ENCODE measurements at places on chromosomes 6 and 20.

DNA sequence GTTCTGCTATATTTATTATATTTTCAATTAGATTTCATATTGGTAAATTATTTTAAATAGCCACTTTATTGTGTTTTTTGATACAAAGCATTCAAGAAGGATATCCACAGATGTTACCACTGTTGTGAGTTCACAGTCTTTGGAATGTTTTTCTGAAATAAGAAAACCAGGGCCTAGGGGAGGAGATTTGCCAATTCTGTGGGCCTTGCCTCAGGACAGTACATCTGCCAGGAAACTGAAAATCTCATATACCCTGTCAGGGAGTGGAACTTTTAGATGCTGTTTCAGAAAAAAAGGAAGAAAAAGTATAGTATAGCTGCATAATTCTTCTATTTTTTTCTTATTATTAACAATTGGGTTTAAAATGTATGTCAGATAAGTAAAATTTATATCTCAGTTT is 995.9 kb upstream of the ADGRB3 start:
- no peak for DNase-seq
- H3K4me3 ChIP-seq: no peak overlapping the region
- H3K36me3 ChIP-seq: no peaks in the 10 kb centered on the region
- no peak overlapping the region for H3K27ac ChIP-seq
- H3K4me1 ChIP-seq: no peaks in the 10 kb centered on the region
- H3K27me3 ChIP-seq: no peaks in the 10 kb centered on the region

DNA sequence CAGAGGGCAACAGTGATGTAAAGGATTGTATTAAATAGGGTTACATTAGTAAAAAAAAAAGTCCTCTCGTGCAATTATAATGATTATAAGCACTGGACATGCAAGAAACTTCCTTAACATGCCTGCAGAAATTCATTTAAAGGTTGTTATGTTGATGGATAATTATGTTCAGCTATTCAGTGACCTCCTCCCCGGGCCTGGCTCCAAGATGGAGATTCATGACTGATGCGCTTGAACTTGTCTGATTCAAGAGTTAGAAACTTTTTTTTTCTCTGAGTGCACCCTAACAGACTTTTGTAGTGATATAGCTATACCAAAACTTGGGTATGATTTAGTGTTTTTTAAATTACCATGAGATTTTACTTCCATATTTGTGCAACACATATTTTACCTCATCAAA is 1170.0 kb upstream of the CITED2 start:
- no peak for DNase-seq
- H3K27ac ChIP-seq: no peak overlapping the region
- no peak overlapping the region for H3K4me3 ChIP-seq

DNA sequence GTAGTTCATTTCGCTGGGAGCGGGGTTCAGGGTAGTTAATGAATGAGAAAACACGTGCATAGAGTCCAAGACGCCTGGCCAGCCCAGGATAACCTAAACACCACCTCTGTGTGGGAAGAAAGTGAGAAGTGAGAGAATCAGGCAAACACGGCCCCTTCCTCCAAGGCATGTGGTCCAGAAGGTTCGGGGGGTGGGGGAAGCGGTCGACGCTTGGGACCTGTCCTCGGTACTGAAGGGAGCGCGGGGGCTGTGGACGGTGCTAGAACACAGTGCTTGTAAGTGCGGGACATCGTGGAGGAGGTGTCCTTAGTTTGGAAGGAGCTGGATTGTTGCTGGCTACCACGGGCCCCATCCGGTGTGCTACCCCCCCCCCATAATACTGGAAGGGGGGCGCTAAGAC is 1.7 kb upstream of the VSTM2L start:
- H3K27ac ChIP-seq: no peak overlapping the region
- no peaks in the 10 kb centered on the region for H3K27me3 ChIP-seq
- no peaks in the 10 kb centered on the region for H3K36me3 ChIP-seq
- H3K4me3 ChIP-seq: no peak overlapping the region
- no peak for DNase-seq
- H3K4me1 ChIP-seq: peaks cover 2% of the 10 kb centered on the region

GRCh38 chr20:46830886-46831632 is 63.6 kb upstream of the EYA2 start:
- no peak overlapping the region for H3K4me3 ChIP-seq
- H3K4me1 ChIP-seq: no peaks in the 10 kb centered on the region

GRCh38 chr20:34724172-34724571 is 20.0 kb downstream of the TP53INP2 start:
- H3K27ac ChIP-seq: no peak overlapping the region
- H3K4me3 ChIP-seq: no peak overlapping the region
- H3K4me1 ChIP-seq: no peaks in the 10 kb centered on the region
- H3K36me3 ChIP-seq: peaks cover 33% of the 10 kb centered on the region
- DNase-seq: no peak
- no peaks in the 10 kb centered on the region for H3K27me3 ChIP-seq

DNA sequence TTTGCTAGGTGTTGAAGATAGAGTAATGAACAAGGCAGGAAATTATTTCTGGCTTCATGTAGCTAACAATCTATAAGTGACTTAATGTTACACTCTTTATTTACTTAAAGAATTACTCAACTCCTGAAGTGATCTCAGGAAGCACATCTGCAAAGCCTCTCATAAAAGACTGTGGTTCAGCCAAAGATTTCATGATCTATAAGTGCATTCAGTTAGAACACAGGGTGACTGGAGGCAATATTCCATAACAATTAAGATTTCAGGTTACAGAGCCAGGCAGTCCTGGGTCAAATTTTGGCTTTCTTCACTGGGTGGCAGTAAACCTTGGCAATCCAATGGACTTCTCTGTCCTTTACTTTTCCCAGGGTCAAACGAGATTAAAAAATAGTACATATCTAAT is 204.0 kb downstream of the TPBG start:
- H3K36me3 ChIP-seq: no peaks in the 10 kb centered on the region
- H3K4me3 ChIP-seq: no peak overlapping the region
- H3K27me3 ChIP-seq: no peaks in the 10 kb centered on the region
- DNase-seq: no peak
- H3K4me1 ChIP-seq: no peaks in the 10 kb centered on the region

DNA sequence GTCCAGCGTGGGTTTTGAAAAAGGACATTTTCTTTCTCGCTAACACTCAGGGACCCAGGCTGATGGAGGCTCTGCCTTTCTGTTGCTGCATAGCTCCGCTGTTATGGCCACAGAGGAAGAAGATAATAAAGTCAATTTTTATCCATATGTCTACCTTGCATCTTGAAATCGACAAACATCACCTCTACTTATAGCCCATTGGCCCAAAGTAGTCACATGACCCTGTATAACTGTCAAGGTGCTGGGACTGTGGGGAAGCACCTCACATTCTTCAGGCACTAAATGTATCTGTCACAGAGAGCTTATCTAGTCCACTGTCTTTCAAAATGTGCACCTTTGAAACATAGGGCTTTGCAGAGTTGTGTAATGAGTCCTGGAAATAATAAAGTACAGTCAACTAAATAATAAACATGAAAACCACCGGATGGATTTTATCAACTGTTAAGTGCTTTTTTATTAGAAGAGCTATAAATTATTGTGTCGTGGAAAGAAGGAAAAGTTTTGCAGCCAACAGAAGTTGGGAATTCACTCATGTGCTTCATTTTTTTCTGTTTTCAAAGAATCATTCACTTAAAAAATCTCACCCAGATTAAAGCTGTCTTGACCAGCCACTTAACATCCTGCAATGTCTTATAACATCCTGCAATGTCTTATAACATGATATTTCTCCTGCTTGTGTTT is 47.7 kb upstream of the RCAN2 start:
- DNase-seq: no peak
- H3K27me3 ChIP-seq: no peaks in the 10 kb centered on the region
- no peak overlapping the region for H3K4me3 ChIP-seq
- H3K27ac ChIP-seq: no peak overlapping the region
- no peaks in the 10 kb centered on the region for H3K4me1 ChIP-seq

DNA sequence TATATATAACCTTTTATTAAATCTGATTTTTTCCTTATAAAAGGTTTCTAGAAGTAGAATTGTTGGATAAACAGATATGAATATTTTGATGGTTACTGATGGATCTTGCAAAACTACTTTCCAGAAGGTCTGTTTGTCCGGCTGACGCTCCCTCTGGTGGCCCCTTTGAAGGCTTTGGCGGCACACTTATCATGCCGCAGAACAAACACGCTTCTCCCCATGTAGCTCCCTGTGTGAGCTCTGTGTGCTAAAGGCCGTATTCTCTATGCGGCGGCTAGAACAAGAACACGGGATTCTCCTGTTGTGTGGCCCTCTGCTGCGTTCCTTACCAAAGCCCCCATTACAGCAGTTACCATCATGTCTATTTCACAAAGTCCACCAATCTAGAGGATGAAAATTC is 30.0 kb downstream of the PPP1R3G start:
- H3K27me3 ChIP-seq: no peaks in the 10 kb centered on the region
- H3K4me3 ChIP-seq: no peak overlapping the region
- H3K27ac ChIP-seq: no peak overlapping the region
- no peaks in the 10 kb centered on the region for H3K4me1 ChIP-seq
- DNase-seq: no peak

- H3K36me3 ChIP-seq: no peaks in the 10 kb centered on the region
- H3K27ac ChIP-seq: no peak overlapping the region
- no peaks in the 10 kb centered on the region for H3K4me1 ChIP-seq
- H3K4me3 ChIP-seq: no peak overlapping the region
- DNase-seq: no peak
- no peaks in the 10 kb centered on the region for H3K27me3 ChIP-seq
Measured at GRCh38 chr6:111207141-111207858, 120.0 kb downstream of the SLC16A10 start.

GRCh38 chr6:5246141-5247097 is 14.3 kb downstream of the LYRM4 start:
- H3K4me1 ChIP-seq: no peaks in the 10 kb centered on the region
- no peaks in the 10 kb centered on the region for H3K27me3 ChIP-seq
- no peak for DNase-seq
- H3K4me3 ChIP-seq: no peak overlapping the region
- H3K27ac ChIP-seq: no peak overlapping the region

GRCh38 chr6:133623065-133623464 is 265.8 kb upstream of the TCF21 start:
- H3K4me3 ChIP-seq: no peak overlapping the region
- no peak for DNase-seq
- H3K36me3 ChIP-seq: no peaks in the 10 kb centered on the region
- H3K27ac ChIP-seq: no peak overlapping the region
- H3K4me1 ChIP-seq: no peaks in the 10 kb centered on the region

DNA sequence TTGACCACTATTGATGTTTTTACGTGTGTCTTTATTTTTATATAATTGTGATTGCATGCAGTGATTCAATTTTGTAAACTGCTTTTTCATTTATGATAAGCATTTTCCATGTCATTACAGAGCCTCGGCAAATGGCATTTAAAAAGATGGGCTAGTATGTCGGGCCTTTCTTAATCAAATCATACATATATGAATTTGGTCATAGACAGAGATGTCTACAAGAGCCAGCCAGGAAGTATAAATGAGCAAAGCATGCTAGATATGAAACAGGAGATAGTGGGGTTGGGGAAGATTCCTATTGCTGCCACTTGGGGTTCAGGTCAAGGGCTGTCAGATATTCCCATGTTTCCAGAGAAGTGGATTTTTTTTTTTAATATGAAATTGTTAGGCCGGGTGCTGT is 20.0 kb downstream of the KIF3B start:
- no peak overlapping the region for H3K27ac ChIP-seq
- H3K27me3 ChIP-seq: no peaks in the 10 kb centered on the region
- no peak overlapping the region for H3K4me3 ChIP-seq
- no peaks in the 10 kb centered on the region for H3K4me1 ChIP-seq
- DNase-seq: no peak

DNA sequence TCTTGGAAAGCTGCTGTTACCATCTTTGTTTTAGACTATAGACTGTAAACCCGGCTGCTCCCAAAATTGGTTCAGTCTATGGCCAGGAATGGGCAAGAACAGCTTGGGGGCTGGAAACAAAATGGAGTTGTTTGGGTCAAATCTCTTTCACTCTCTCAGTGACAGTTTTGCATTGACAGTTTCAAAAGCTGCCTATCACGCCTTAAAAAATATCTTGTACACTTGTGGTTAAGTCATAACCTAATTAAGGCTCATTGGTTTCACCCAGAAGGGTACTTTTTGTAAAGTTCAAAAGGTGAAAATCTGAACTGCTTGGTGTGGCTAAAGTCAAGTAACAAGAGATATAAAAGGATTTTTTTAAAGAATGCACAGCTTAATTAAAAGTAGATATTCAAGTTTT is 76.1 kb upstream of the PRL start:
- no peak for DNase-seq
- H3K36me3 ChIP-seq: no peaks in the 10 kb centered on the region
- no peak overlapping the region for H3K4me3 ChIP-seq
- H3K4me1 ChIP-seq: no peaks in the 10 kb centered on the region

- no peaks in the 10 kb centered on the region for H3K27me3 ChIP-seq
- DNase-seq: no peak
- H3K4me1 ChIP-seq: no peaks in the 10 kb centered on the region
- no peak overlapping the region for H3K27ac ChIP-seq
- no peaks in the 10 kb centered on the region for H3K36me3 ChIP-seq
Measured at GRCh38 chr20:51366155-51366886, 176.2 kb downstream of the NFATC2 start.

DNA sequence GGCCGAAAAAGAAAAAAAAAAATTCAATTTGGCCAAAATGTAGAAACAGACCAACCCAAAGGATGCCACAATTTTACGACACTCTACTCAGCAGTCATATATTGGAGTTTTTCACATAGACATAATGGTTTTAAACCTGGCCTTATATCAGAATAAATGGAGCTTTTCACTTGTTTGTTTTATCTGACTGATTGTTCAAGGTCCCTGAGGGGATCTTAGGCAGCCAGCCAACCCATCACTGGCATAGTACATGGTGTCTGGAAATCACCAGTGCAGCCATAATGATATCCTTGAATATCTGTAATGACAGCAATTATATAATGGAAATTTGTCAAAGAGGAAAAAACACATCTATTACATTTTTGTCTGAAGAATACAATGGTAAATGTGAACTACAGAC is 96.9 kb downstream of the PRSS35 start:
- H3K27me3 ChIP-seq: no peaks in the 10 kb centered on the region
- H3K36me3 ChIP-seq: no peaks in the 10 kb centered on the region
- H3K27ac ChIP-seq: no peak overlapping the region
- H3K4me1 ChIP-seq: no peaks in the 10 kb centered on the region

GRCh38 chr6:5325173-5325572 is 63.9 kb downstream of the FARS2 start:
- H3K27ac ChIP-seq: no peak overlapping the region
- H3K4me3 ChIP-seq: no peak overlapping the region
- no peaks in the 10 kb centered on the region for H3K27me3 ChIP-seq
- no peak for DNase-seq

DNA sequence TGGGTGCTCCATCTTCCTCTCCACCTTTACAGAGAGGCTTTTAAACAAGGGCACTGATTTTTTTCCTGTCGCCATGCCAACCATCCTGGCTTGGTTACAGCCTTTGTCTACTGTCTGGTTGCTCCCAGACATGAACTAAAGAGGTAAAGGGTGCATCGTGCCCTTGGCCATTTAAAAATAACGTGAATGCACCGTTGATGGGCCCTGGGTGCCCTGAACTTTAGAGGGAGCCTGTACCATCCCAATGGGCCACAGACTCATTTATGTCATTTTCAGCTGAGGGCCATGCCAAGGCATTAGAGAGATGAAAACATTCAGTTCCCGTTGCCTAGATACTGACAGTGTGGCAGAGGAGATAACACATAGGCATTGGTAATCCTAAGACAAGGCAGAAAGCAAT is 23.3 kb downstream of the TMC2 start:
- no peak overlapping the region for H3K4me3 ChIP-seq
- no peak for DNase-seq
- H3K4me1 ChIP-seq: no peaks in the 10 kb centered on the region
- no peaks in the 10 kb centered on the region for H3K36me3 ChIP-seq
- peaks cover 21% of the 10 kb centered on the region for H3K27me3 ChIP-seq
